ENCODE measurements at places on chromosomes 6 and 20. TPM values are rescaled to one million over a fixed set of nuclear protein-coding genes. Genes with fewer than 3 reads are reported as not detected.

PCIF1 gene
- 16.3 TPM for total RNA-seq

SLC22A1 gene
- total RNA-seq, result not detected

DDRGK1 gene
- 44.4 TPM for total RNA-seq

B3GALT4 gene
- 2.3 TPM for total RNA-seq
